ENCODE measurements at places on chromosomes 4 and X.

DNA sequence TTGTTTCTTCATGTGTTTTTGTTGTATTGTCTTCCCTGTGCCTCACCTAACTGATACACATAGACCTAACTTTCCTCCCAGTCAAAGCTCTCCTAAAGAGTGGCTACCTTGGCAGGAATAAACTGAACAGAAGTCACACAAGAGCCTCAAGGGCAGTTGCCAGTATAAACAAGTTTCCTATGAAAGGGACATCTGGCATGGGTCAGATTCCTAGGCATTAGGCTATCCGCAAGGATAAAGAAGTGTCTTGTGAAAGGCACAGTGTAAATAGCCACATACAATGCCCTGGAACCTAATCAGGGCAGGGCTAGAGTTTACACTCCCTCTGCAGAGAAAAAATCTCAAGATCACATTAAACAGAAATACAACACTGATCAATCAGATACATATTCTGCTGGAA, 220.8 kb downstream of the SPANXN3 start:
- no peak for DNase-seq

- no peak for DNase-seq
These were observed 10.4 kb upstream of the PHOX2B start for GRCh38 chr4:41758884-41759283.

DNA sequence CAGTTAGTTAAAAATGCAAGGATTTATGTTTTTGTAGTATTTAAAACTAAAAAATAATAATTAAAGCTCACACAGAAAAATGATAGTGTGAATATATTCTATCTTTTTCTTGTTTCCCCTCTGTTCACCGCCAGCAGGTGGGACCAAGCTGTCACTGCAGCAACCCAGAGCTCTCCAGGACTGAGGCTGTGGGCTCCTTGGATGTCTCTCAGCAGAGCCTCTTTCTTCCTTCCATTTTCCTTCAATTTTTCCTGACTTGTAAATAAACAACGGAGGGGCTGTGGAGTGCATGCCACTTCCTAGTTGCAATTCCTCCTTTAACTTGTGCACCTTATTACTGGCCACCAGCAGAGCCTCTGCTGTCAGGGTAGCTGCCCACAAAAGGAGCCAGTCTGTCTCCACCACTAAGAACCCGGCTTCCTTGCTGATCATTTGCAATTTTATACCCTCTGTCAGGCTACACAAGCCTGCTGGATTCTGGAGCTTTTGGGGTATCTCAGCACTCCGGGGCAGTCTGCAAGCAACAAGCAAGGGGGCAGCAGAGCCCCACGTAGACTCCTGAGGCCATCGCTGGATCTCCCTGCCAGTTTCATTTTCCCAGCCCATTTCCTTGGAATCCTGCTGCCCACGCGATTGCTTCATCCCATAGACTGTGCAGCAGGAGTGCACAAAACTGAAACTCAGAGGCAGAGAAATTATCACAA, 1467.4 kb downstream of the C4orf33 start:
- no peak for DNase-seq

DNA sequence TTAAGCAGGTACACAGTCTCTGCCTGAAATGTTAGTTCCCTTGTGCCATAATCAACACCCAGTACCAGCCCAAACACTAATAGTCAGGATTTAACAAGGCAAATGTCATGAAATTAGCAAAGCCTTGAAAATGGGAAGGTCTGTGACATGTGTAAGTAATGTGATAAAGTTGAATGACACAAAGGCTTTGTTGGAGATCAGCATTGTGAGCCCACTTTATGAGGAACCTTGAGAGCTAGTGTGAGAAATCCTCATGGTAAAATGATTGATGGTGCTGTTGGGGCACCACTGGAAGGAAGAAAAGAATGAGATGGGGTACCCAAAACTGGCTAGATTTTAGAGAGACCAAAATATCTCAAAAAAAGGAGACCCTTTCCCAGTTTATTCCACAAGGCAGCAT, 3.3 kb upstream of the LIN54 start:
- no peak for DNase-seq

DNA sequence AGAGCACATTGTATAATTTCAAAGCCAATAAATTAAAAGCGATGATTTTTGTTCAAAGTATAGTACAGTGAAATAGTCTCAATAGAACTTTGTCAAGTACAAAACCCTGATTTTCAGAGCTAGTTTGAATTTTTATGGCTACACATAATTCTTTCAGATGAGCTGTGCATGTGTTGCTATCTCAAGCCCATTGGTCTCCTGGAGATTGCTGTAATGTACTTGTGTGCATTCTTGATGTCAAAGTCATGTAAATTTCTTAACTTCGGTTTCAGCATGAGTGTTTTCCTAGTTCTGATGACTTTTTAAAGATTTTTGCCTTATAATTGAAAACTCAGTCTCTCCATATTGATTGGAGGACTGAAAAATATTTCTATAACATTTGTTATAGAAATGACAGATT, 200.8 kb downstream of the CEP135 start:
- DNase-seq: no peak

DNA sequence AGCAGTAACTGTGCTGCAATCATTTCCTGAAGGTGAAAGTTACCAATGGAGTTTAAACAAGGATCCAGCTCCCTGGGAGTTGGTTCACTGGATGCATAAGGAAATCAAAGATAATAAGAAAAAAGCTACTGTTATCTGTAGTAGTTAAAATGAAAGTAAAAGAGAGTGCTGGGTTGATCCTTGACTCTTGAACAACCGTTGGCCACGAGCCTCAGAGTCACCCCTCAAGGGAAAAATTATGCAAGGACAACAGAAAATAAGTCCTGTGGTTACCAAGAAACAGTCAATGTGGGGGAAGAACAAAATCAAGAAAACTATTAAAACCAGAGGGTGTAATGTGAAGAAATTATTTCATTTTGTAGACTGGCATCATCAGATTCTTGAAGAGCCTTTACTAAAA, 49.7 kb upstream of the DDIT4L start:
- DNase-seq: no peak

DNA sequence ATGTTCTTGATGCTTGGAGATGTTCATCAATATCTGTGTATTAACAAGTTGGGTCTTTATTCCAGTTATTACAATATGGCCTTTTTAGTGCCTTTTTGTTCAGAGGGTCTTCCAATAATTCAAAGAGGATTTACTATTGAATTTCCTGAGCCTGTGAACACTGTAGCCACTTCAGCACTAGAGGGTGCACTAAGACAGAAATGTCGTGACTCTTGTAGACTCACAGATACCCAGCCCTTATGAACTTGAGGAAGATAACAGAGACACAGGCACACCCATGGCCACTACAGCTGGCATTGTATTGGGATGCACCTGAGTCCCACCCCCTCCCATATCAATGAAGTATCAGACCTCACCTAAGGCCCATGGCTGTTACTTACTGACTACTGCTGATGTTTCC, 54.4 kb upstream of the ACTRT1 start:
- no peak for DNase-seq

- no peak for DNase-seq
These were observed 72.3 kb downstream of the IGSF1 start for GRCh38 chrX:131216828-131217227.

- no peak for DNase-seq
These were observed 78.4 kb downstream of the REPS2 start for GRCh38 chrX:17024886-17025285.

DNA sequence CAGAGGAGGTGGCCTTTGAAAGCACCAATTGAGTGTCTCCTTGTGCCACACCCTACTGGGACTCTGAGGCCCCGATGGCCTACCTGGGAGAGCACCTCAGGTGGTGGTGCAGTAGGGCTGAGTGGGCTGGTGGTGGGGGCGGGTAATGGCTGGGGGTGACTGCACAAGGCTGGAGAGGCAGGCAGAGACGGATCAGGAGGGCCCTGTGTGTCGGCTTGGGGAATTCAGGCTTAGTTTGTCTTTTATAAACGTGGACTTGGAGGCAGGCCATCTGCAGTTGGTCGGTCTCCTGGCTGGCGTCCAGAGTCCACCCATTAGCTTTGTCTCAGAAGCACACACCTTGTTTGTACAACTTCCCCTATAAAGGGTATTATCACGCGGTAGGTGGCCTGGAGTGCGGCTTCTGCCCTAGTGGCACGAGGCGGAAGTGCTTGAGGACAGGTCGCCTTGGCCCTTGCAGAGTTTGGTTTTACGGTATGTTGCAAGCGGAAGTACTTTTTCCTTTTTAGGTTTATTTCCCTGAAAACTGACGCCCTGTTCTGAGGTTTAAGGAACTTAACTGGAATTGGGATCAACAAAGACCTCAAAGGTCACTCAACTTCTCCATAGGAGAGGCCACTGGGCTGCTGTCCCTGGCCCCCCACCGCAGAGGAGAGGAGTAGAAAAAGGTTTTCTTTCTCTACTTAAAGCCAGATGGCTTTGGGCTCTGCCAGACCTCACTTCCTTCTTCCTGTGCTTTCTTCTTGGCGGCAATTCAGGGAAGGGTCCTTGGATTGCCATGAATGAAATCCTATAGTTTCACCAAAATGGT, 8.0 kb downstream of the TBC1D14 start:
- DNase-seq: no peak

GRCh38 chrX:1485033-1485432, 32.3 kb upstream of the ASMTL start:
- no peak for DNase-seq

DNA sequence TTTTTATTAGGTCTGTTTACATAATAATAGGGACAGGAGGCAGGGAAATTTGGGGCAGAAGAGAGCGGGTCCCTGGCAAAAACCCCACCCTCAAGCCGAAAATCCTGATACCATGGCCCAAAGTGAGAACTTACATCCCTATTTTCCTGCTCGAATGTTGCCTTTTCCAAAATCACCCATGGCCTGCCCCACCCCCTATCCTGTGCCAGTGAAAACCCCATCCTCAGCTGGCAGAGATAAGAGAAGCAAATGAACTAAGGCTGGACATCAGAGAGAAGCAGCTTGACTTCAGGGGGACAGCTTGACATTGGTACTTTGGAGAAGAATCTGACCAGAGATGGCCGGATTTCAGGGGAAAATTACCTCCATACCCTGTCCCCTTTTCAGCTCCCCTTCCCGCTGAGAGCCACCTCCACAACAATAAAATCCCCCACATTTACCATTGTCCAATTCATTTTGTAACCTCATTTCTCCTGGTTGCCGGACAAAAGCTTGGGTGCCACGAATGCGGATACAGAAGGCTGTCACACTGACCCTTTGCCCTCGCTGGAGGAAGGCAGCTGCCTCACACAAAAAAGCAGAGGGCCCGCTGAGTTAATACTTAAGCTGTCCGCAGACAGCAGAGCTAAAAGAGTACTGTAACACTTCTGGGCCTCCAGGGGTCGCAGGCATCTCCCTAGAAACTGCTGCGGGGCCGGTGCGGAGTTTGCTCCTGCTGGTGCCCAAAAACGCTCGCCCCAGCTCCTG, 196.2 kb downstream of the SNCA start:
- no peak for DNase-seq

DNA sequence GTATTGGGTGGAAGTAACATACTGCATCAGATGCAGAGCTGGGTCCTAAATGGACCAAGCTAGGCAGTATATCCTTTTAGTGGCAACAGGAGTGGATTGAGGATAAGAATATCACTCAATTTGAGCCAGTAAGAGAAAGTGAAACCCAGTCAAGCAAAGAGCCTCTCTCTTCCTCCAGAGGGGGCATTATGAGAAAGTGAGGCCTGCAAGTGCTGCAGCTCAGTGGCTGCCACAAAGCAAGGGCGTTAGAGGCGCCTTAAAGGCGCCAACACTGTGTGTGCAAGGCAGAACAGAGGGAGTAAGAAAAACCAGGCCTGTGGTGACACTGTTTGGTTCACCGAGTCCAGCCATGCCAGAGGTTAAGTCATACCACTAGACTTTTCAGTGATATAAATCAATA, 17.5 kb downstream of the STX18 start:
- no peak for DNase-seq

- DNase-seq: no peak
These were observed 58.4 kb downstream of the AMELX start for GRCh38 chrX:11351375-11352295.

DNA sequence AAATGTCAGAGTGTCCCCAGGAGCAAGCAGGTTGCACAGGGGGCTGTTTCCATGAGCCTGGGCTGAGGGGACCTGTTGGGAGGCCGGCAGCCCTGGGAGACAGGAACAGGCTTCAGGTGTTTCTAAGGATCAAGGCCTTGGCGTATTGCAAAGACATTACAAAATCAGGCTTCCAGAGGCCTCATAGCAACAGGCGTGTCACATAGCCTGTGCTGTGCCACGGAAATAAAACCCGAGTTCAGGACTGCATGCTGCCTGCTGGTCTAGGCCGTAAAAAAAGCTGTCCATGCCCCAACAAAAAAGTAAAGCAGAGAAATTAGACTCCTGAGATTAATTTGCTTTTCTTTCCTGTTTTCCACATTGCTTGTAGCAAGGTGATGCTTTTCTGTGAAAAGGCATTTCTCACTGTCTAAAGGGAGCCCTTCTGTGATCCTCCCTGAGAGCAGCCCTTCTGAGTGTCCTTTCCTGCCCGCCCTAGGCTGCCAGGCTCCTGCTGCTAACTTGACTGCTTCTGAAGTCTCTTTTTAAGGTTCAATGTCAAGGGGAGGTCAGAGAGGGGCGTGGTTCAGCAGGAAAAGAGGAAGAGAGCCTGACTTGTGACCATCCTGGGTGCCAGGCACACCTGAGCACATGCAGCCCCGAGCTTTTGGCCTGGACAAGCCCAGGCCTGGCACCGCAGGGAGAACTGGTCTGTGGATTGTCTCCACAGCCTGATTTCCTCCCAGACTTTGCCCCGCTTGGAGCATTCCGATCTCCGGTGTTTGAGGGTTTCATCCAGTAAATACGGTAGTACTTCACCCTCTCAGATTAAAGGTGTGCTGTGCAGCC, 21.3 kb downstream of the SHROOM2 start:
- no peak for DNase-seq

GRCh38 chr4:147425019-147425418, 55.9 kb upstream of the EDNRA start:
- no peak for DNase-seq

- no peak for DNase-seq
These were observed 46.1 kb downstream of the GRK4 start for GRCh38 chr4:3009422-3009821.

DNA sequence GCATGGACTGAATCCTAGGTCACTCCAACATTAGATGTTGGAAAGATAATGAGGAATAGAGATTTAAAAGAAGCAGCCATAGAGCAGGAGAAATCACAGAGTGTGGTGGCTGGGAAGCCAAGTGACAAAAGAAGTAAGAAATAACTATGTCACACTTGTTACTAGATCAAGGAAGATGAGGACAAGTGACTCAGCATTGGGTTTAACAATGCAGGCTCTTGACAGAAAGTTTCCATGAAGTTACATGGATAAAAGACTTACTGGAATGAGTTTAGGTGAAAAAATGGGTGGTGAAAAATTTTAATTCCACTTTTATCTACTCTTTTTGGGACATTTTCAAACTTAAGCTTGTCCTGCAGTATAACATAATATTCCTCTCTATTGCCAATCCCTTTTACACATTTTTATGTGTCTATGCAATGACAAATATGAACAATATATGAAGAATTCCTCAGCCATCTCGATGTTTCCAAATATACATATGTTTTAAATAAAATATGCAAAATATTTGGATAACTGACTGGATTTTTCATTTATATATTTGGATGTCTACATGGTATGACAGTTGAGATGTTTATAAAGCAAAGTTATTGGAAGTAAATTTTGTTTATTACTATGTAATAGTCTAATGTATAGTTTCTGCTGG, 462.6 kb downstream of the IL15 start:
- no peak for DNase-seq

GRCh38 chr4:139018971-139019758, 3.6 kb downstream of the NOCT start:
- no peak for DNase-seq

GRCh38 chrX:140504371-140505324, at the start of gene SOX3:
Gene SOX3 (minus strand): TSS chrX:140505069. CDS start chrX:140505060, 9 bp downstream.
- no peak for DNase-seq
